Stimulated activated CD8-positive, alpha-beta memory T cell treated with anti-CD3 and anti-CD28 coated beads, Interleukin-4, amount 100 ng/mL, for 24 hours (primary cell): ENCODE measurements at places on chromosomes 7 and 10.

DNA sequence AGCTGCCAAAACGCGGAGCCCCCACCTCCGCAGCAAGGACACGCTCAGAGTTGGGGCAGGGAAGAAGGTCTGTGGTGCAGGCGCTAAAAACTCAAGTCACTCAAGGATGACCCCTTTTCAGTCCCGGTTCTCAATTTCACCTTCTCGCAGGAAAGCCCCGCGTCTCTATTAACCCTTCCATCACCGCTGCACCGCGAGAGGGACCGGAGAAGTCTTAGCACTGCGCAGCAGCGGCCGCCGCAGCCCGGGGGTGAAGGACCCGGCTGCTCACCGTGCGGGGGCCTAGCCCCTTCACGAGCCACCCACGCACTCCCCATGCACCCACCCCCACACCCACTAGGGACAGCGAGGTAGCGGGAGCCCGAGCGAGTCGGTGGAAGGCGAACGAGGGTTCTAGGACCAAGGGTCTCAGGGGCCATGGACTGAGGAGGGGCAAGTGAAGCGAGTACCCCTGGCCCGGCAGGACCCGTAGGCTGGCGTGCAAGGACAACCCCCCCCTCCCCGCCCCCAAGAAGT lies 162.9 kb downstream of the SH3PXD2A start:
- DNase-seq: peak; percentile 22

- DNase-seq: no peak
These were observed 127.3 kb upstream of the HABP2 start for GRCh38 chr10:113425541-113425951.

DNA sequence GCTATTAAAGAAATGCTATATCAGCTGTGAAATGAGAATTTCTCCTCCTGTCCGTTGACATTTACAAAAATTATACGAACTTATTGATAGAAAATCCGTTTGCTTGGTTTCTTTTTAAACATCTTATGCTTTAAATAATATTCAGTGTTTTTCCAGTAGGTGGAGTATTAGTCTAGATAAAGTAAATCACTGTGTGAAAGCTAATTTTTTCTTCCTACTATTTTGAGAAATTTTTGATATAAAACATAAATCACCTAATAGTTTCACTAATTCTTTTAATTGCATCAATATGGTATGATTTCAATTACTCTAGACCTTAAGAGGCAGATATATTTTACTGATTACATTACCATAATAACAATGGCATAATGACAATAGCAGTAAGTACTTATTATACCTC lies 335.2 kb upstream of the C7orf33 start:
- DNase-seq: no peak

DNA sequence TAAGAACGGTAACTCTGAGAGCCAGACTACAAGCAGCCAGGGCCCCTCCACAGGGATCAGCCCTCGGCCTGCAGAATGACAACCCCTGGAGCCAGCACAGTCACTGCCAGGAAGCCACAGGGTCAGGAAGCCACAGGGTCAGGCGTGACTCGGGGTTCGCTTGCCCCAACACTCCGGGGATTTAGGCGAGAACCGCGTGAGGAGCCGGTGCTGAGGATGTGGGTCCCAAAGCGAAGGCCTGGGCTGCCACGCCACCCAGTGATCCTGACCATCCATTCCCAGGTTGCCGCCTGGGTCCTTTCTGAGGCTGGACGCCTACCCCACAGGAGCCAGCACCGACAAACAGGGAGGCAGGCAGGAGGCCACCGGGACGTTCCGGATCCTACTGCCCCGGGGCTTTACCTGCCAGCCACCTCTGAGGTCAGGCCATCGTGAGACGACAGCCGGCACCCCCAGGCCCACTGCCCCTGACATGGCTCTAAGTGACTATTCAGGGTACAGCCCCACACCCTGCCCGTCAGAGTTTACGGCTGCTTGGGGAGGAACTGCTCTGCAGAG lies 228.6 kb downstream of the ELFN1 start:
- no peak for DNase-seq

GRCh38 chr10:21687266-21688008 lies 153.4 kb downstream of the MLLT10 start:
- DNase-seq: no peak

DNA sequence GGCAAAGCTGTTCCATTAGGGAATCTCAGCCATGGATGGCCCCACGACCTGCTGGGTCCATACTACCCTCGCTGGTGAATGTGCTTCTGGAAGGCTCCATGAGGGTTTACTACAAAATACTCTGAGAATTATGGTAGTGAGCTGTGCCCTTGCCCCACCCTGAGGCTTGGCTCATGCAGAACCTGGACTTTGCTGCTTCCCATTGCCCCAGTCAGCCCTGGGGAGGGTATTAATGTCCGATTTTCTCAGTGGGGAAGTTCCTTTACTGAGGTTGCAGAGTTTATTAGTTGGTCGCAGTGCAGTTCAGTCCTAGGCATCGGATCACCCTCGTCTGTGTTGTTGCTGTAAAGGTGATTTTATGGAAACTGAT lies 310.1 kb downstream of the WDR37 start:
- no peak for DNase-seq

DNA sequence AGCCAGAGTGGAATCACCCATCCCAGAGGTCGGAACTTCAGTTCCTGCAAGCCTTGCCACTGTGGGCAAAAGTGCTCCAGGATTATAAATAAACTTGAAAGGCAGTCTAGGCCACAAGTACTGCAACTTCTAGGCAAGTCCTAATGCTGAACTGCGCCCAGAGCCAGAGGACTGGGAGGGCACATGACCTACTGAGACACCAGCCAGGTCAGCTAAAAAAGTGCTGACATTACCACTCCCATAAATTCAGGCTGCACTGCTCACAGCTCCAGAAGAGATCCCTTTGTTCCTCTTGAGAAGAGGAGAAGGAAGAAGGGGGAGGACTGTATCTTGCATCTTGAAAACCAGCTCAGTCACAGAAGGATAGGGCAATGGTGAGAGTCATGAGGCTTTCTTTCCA lies 1084.1 kb upstream of the PHF14 start:
- DNase-seq: no peak

DNA sequence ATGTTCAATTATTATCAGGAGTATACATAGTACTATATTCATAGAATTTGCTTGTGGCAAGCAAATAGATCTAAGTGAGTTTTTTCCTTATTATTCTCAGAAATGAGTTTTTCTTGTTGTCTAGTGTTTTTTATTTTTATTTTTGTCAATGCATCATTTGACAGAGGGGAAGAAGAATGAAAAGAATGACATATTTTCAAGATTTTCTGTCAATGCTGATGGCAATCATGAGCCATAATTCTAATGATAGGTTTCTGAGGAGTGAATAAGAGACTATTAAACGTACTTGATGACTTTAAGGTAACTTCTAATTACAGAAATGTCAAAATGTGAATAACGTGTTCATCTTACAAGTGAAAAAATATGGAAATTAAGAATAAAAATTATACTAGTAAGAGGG lies 144.6 kb upstream of the CSTF2T start:
- DNase-seq: no peak

DNA sequence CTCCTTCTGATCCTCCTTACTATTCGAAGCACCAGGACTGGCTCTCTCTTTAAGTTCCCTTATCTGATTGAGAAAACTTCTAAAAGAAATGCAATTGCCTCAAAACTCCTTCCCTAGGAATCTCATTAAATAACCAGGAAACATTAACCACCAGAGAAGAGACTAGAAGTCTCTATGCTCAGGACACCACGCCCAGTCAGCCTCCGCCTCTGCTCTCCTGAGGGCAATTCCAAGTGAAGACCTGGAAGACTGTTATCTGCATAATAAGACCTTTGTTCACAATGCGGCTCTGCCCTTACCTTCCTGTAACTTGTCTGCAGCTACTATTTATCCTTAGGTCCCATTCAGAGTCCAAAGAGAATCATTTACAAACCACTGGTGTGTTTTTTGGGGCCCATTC lies 78.8 kb downstream of the ELMO1 start:
- DNase-seq: no peak
